Activated CD8-positive, alpha-beta memory T cell treated with anti-CD3 and anti-CD28 coated beads, Interleukin-2, amount 10 ng/mL, durations not matched to agents 7 days and 5 days (primary cell): ENCODE measurements at places on chromosomes 2 and 18.

GRCh38 chr2:179580378-179581146 lies 280.9 kb downstream of the ZNF385B start:
- no peak for DNase-seq

DNA sequence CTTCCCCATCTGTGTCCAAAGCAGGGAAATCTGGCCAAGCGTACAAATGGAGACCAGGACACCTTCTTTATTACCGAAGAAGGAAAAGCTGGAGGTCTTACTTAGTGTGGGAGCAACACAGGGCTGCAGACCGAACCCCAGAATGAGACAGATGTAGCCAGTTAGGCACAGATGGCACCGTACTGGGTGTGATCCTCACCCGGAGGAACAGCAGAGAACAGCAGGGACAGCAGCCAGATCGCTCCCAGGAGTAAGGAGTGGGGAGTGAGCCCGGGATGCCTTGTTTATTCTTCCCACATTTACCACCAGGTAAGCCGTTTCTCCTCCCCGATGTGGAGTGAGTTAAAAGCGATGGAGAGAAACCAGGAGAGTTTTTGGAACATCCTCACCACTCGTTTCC lies 150.7 kb upstream of the SPRED2 start:
- no peak for DNase-seq

DNA sequence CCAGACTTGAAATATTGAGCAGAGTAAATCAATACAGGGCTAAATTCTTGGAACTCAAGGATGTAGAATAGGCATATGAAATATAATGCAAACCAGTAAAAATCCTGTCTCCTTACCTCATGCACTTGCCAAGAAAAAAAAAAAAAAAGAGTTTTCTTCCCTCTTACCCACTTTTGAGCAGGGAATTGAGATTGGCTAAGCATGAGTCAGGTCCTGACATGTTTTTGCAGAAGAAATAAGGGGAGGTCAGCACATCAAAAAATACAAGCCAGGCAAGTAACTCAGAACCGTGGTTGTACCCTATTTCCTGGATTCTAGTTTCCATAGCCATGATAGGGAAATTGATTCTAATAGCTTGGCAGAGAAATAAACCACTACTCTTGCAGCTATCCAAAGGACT lies 1526.7 kb downstream of the LRP1B start:
- DNase-seq = no peak

DNA sequence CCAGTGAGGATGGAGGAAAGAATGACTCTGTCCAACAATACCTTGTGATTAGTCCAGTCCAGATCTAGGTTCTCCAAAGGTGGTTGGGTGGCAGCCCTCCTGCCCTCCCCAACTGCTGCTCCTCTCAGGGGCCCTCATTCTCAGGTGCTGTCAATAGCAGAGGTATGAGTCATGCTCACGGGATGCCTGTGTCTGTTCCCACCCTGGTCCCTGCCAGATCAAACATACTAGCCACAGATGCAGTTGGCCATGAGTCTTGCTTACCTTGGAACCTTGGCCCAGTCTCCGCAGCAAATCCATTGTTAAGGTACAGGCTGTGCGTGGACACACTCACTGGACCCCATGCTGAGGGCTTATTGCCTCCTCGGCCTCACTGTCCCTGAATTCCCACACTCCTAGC lies 24.9 kb upstream of the RPIA start:
- DNase-seq = no peak

- DNase-seq = no peak
Measured at GRCh38 chr18:48136827-48137373, 206.4 kb upstream of the SMAD2 start.

GRCh38 chr2:215749092-215749957 lies 264.0 kb downstream of the MREG start:
- DNase-seq = no peak

- no peak for DNase-seq
Measured at GRCh38 chr2:47751856-47752414, 31.0 kb upstream of the MSH6 start.

- no peak for DNase-seq
Measured at GRCh38 chr2:219995991-219996765, 368.7 kb downstream of the SLC4A3 start.

DNA sequence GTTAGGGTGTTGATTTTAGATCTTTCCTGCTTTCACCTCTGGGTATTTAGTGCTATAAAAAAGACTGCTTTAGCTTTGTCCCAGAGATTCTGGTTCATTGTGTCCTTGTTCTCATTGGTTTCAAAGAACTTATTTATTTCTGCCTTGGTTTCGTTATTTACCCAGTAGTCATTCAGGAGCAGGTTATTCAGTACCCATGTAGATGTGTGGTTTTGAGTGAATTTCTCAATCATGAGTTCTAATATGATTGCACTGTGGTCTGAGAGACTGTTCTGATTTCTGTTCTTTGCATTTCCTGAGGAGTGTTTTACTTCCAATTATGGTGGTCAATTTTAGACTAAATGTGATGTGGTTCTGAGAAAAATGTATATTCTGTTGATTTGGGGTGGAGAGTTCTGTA lies 167.1 kb upstream of the KYNU start:
- no peak for DNase-seq

GRCh38 chr2:167471734-167472133 lies 583.5 kb downstream of the XIRP2 start:
- DNase-seq = no peak

DNA sequence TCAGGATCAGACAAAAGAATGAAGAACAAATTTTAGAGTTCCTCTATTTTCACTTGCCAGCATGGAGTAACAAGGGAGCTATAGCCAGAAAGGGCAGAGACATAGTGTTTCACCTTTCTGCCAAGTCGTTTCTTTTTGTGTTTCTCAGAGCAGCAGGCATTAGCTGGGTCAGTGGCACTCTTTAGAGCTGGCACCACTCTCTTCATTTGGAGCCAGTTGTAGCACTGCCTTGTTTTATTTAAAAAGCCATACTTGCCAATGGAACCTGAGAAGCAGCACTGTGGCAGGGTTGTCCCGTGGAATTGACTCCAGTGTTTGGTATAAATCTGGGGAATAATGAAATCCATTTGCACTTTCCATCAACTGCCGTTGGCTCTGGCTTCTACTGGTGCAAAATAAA lies 64.0 kb downstream of the LRRTM4 start:
- no peak for DNase-seq

DNA sequence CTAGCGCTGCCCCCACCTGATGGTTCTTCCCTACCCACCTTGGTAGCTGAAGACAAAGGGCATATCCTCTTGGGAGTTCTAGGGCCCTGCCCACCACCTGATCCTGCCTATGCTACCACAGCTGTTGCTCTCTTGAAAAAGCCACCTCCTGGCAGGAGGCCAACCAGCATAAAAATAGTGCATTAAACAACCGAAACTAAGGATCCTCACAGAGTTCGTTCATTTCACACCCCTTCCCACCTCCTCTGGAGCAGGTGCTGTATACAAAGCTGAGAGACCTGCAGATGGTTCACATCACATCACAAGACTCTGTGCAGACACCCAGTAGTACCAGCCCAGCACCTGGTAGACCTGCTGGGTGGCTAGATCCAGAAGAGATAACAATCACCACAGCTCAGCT lies 1348.0 kb upstream of the TMEFF2 start:
- no peak for DNase-seq

GRCh38 chr18:42437646-42438045 lies 482.6 kb downstream of the PIK3C3 start:
- no peak for DNase-seq

DNA sequence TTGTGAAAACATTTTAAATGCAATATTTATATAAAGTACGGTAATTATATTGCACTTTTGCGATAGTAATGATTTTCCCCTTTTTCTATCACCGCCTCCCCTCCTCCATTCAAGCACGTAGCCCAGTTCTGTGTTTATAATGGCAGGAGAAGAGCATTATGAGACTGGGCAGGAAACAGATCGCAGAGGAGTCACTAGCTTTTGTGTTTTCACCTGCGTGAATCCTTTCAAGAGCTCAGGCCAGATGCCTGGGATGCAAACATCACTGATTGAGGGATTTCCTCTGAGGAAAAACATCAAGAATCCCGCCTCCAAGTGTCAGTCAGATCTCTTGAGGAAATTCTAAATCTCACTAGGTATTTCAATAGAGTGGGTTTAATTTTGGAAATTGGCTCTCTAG lies 178.4 kb upstream of the FN1 start:
- DNase-seq = no peak

GRCh38 chr2:193818801-193819499 lies 1624.2 kb upstream of the TMEFF2 start:
- DNase-seq = no peak

DNA sequence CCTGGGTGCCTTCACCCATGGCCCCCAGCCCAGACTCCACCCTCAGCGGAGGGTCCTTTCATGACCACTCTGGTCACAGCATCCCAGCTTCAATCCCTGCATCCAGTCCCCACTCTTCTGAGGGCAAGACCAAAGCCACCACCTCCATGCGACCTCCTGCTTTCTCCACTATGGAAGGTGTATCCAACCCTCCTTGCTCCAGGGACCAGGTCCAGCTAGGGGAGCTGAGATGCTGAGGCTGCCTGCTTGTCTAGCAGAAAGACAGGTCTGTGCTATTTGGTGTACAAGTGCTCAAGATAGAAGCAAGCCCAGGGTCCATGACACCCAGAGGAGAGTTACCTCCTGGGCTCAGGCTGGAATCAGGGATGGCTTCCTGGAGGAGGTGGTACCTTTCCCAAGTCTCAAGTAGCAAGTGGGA lies 73.8 kb upstream of the RAB6C start:
- DNase-seq = peak; percentile 23

- DNase-seq = peak; percentile 25
Measured at GRCh38 chr2:128452536-128453530, 134.2 kb upstream of the HS6ST1 start.

DNA sequence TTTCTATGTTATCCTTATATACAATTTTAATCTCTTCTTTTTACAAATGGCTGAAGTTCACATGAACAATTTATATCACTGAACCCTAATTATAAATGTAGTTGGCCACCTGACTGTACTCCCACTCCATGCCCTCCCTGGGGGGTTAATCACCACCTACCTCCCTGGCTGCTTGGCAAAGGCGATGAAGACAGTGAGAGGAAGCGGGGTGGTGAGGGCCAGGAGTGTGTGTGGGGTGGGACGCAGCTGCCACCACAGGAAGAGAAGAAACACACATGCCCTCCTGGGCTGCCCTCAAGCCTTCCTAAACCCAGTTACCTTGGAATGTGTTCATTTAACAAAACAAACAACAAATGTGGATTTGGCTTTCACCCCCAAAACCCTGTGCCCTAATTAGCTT lies 87.0 kb upstream of the REV1 start:
- no peak for DNase-seq

DNA sequence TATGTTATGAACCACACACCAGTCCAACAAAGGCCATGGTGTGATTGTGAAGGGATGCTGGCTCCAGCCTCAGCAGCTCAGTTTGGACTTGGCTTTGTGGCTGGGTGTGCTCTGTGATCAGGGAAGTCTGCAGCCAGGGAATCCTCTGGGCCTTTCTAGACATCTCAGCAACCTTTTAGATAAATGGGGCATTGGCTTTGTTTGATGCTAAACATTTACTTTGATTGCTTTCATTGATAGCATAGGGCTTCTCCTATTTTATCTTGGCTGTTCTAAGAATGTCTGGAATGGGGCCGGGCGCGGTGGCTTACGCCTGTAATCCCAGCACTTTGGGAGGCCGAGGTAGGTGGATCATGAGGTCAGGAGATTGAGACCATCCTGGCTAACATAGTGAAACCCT lies 104.5 kb downstream of the VAPA start:
- DNase-seq = no peak

GRCh38 chr18:44793685-44794084 lies 113.0 kb downstream of the SETBP1 start:
- no peak for DNase-seq

DNA sequence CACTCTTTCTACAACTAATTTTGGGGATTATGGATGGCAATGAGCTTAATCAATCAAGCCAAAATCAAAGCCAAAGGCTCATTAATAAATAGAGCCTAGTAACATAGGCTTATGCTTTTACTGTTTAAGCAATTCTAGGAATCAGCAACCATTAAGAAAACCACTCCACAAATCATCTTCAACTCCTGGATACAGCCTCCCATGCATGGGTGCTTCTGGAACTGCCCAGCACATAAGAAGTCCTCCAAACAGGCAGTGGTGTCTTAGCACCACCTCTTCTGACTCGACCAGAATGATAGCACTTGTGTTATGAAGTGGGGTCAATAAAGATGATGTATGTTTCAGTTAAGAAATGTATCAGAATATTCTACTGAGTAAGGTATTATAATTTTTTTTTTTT lies 104.4 kb upstream of the SERPINE2 start:
- DNase-seq = no peak

DNA sequence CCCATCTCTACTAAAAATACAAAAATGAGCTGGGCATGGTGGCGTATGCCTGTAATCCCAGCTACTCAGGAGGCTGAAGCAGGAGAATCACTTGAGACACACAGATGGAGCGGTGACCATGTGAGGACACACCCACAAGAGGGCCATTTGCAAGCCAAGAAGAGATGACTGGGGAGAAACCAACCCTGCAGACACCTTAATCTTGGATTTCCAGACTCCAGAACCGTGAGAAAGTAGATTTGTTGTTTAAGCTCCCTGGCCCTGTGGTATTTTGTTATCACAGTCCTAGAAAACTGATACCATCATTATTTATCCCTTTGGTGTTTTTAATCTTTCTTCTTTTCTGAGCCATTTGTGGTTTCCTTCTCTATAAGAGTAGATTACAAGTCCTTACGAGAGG lies 88.6 kb upstream of the ID2 start:
- no peak for DNase-seq

DNA sequence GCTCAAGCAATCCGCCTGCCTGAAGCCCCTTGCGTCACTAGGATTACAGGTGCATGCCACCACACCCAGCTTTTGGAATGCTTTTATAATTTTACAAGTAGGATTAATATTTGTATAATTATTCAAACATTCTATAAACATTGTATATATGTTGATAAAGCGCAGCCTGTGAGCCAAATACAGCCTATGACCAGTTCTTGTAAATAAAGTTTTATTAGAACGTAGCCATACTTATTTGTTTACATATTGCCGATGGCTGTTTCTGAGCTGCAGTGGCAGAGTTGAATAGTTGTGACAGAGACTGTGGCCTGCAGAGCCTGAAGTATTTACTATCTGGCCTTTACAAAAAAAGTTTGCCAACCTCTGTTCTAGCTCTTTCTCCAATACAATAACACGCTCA lies 232.6 kb downstream of the OTX1 start:
- no peak for DNase-seq

GRCh38 chr2:175880-176820 lies 87.7 kb downstream of the SH3YL1 start:
- peak; percentile 82 for DNase-seq

- no peak for DNase-seq
Measured at GRCh38 chr18:941331-941730, 36.7 kb downstream of the ADCYAP1 start.

DNA sequence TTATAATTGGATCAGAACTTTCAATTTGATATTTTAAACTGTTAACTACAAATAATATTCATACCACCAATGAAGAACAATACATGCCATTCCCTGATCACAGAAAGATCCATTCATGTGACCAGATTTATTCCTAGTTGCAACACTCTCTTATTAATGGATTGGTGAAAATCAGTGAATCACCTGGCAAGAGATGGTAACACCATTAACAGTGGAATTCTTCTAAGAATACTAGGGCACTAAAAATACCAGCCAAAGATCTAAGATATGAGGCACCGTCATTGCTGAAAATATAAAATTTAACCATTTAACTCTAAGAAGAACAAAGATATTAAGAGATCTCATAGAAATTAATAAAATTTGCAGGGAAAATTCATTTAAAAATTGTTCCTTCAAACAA lies 58.1 kb downstream of the MAP4K3 start:
- no peak for DNase-seq

GRCh38 chr2:85827879-85828569 lies 60.8 kb downstream of the ST3GAL5 start:
- DNase-seq = no peak

- no peak for DNase-seq
Measured at GRCh38 chr2:32805104-32806095, 141.4 kb upstream of the LTBP1 start.
